Panc1 (cell line): ENCODE measurements at places on chromosomes 1 and 21.

DNA sequence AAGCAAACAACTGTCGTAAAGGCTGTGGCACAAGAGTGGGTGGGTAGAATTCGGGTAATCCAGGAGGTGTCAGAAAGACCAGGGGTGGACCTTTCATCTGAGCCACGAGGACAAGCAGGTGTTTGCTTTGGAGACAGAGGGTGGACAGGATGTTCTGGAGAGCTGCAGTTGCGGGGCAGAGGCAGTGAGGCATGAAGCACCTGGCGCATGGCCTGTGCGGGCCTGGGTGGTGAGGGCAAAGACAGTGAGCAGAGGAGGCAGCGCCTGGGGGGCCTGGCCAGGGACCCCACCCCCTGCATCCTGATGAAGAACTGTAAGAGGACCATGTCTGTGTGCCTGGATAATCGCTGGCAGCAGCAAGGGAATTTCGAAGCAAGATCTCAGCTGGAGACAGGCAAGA is 24.9 kb downstream of the KIF26B start:
- no peak for DNase-seq

DNA sequence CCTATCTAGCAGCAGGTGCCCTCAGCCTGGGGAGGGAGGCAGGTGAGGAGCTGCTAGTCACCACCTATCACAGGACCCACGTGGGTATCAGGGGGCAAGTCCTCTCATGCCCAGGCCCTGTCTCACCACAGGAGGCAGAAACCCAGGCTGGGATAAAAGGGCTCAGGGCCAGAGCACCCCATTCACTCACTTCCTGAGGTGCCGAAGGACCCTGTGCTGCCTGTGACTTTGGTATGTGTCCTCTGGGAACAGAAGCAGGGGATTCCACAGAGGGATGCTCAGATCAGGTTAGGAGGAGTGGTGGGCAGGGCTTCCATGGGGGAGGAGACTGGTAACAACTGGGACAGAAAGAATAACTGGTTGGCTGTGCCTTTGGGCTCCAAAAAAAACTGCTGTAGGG is at the start of gene LCE1E:
TSS of gene LCE1E (plus strand) at position 181 of the 400 bp plus-strand sequence. CDS start 1,043 bp downstream, outside the sequence.
- no peak for DNase-seq

GRCh38 chr1:34696230-34696629 is 58.6 kb upstream of the GJB5 start:
- DNase-seq: no peak

DNA sequence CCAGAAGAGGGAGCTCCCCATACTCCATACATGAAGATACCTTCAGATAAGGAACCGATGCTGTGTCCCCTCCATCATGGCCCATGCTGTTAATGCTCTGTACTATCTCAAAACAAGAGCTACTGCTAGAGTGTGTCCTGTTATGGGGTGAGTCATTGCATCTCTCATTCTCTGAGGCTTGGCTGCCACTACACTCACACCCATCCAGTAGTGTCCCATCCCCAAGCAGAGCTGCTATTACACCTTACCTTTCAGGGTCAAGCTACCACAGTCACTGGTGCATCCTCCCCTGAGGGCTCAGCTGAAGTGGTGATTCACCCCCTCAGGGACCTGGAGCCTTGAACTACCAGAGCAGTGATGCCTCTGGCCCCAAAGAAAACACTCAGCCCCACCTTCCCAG is 198.5 kb downstream of the PLA2G4A start:
- DNase-seq: no peak

DNA sequence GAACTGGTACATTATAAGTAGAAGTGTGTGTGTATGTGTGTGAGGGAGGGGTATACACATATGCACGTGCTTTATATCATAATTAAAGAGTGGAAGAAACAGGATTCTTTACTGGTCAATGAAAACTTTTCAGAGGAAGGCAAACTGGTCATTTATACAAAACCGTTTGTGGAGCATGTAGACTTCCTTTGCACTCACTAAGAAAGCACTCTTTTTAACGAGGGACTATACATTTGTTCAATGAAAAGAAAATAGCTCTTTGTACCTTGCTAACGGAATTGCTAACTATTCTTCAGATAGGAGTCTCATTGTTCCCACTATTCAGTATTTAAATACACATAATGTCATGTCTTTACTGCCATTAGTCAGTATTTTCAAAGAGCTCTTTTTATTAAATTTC is 219.3 kb downstream of the ST6GALNAC3 start:
- no peak for DNase-seq

DNA sequence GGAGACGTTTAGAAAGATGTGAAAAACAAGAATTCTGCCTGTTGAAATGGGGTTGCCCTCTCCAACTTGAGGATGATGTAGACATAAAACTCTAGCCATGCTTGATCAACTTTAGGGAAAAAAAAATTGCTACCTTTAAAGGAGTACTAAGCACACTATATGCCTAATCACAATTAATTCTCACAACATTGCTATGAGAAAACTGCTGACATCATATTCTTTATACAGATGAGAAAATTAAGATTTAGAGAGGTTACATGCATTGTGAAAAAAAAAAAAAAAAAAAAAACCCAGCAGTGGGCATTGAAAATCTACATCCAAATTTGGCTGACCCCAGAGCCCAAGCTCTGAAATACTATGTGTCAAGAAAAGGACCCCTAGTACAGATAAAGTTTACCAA is 617.2 kb upstream of the ADGRL2 start:
- no peak for DNase-seq

DNA sequence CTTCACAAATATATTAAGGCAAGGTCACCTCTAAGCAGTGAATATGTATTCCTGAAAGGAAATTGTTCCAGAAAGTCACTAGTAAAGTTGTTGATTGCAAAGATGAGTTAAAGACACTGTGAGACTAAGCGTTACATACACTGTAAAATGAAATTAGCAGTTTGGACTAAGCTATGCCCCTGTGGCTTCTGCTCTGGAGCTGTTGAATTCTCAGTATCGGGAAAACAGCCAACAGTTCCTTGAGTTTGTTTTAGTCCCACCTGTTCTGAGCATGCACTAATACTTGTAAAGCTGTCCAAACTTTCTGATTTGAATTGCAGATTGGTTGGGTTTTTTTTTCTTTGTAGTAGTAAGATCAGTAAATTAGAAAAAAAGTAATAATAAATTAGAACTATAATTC is 21.0 kb downstream of the ANGPTL1 start:
- no peak for DNase-seq

GRCh38 chr1:247713753-247714152 is 2.7 kb downstream of the OR6F1 start:
- no peak for DNase-seq
